ENCODE measurements at places on chromosomes 7 and 10. TPM values are rescaled to one million over a fixed set of nuclear protein-coding genes. Genes with fewer than 3 reads are reported as not detected.

- DNase-seq, result no peak
These were observed 1.0 kb downstream of the EIF3B start for GRCh38 chr7:2355705-2356008.

The BUD23 gene
- 61.2 TPM for total RNA-seq

GRCh38 chr7:76000566-76000965, 6.2 kb upstream of the TMEM120A start:
- no peak for DNase-seq

The SLC16A9 gene
- total RNA-seq, result 34.9 TPM

DNA sequence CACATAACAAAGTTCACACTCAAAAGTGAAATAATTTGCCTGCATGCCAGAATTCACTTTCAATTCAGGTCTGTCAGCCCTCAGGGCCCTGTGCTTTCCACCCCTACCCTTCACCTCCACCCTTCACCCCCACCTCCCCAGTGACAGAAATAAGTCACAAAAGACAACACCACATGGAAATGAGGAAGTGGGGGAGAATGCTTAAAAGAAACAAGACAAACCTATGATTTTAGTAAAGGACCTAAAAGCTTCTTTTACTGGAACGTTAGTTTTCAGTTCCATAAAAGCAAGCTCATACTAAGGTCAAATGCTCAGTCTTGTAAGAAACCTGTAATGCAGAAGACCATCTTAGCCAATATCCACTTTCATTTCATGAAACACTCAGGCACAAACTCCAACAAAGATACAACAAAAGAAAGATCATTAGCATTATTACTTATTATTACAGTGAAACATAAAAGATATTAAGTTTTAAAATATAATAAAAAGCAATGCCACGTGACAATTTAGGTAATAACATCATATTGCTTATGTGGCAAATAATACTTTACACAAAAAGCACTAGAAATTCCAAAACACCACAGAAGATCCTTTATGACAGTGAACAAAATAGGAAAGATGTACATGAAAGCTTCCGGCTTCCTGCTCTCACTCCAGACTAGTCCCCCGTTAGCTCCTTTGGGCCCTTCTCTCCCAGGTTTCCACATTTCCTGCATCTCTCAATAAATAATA, 112.1 kb downstream of the LMBR1 start:
- no peak for DNase-seq

The SCIN gene
- total RNA-seq, result 86.6 TPM

- no peak for DNase-seq
These were observed 397.2 kb upstream of the IGFBP3 start for GRCh38 chr7:46318276-46318675.

DNA sequence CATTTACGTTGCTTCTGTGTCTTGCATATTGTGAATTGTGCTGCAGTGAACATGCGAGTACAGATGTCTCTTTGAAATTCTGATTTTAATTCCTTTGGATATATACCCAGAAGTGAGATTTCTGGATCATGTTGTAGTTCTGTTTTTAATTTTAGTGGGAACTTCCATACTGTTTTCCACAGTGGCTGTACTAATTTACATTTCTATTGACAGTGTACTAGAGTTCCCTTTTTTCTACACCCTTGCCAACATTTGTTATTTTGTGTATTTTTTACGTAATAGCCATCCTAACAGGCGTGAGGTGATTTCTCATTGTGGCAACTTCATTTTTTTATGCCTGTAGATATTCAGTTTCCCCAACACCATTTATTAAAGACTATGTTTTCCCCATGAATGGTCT, 144.7 kb upstream of the INHBA start:
- no peak for DNase-seq

The POLR3A gene
- 14.1 TPM for total RNA-seq

GRCh38 chr7:99002827-99003212, 124.5 kb downstream of the TRRAP start:
- no peak for DNase-seq

The LMBR1 gene
- total RNA-seq, result 40.5 TPM

The CAMK2B gene
- 0.35 TPM for total RNA-seq

GRCh38 chr7:149196705-149197171, 1.4 kb downstream of the ZNF282 start:
- no peak for DNase-seq

GRCh38 chr7:94540428-94540827, 30.8 kb downstream of the CASD1 start:
- DNase-seq, result no peak

The PNLIP gene
- total RNA-seq, result not detected

GRCh38 chr10:63133821-63134557, 861 bp downstream of the NRBF2 start:
- DNase-seq, result no peak

- DNase-seq, result no peak
These were observed 32.4 kb upstream of the SMKR1 start for GRCh38 chr7:129469930-129470329.

The PRF1 gene
- 3.0 TPM for total RNA-seq

The ZNF273 gene
- 7.6 TPM for total RNA-seq

- DNase-seq, result no peak
These were observed 67.6 kb downstream of the DNMBP start for GRCh38 chr10:99941942-99942820.

DNA sequence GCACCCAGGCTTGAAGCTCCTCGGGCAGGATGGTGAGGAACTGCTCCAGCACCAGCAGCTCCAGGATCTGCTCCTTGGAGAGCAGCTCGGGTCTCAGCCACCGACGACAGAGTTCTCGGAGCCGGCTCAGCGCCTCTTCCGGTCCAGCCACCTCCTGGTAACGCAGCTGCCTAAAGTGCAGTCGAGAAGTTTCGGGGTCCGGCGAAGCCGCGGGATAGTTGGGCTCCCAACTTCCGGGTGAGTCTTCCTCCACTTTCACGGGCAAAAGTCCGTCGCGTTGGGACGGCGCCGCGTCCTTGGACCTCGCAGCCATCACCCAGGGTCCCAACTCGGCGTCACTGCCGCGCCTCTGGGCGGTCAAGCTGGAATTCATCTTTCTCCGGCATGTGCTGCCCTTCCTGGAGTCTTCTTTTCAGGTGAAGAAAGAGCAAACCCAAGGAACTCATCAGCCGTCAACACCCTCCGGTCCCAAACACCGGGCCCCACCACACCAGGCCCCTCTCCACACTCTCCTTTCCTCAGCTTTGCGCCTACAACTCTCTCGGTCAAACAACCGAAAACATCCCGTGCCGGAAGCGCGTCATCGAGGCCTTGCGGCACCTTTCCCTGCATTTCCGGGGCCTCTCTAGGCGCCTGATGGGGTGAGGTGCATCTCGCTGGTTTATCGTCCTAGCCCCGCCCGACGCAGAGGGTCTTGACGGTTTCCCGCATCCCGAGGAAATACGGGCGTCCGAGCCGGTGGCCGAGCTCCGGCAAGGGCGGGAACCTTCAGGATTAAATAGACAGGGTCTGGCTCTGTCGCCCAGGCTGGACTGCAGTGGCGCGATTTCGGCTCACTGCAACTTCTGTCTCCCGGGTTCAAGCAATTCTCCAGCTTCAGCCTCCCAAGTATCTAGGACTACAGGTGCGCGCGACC, at the start of gene ZNF394:
ZNF394 (minus strand) TSS at position 561 of the 916 bp plus-strand sequence; CDS start at position 373, 188 bp downstream.
- peak; percentile 92 for DNase-seq

DNA sequence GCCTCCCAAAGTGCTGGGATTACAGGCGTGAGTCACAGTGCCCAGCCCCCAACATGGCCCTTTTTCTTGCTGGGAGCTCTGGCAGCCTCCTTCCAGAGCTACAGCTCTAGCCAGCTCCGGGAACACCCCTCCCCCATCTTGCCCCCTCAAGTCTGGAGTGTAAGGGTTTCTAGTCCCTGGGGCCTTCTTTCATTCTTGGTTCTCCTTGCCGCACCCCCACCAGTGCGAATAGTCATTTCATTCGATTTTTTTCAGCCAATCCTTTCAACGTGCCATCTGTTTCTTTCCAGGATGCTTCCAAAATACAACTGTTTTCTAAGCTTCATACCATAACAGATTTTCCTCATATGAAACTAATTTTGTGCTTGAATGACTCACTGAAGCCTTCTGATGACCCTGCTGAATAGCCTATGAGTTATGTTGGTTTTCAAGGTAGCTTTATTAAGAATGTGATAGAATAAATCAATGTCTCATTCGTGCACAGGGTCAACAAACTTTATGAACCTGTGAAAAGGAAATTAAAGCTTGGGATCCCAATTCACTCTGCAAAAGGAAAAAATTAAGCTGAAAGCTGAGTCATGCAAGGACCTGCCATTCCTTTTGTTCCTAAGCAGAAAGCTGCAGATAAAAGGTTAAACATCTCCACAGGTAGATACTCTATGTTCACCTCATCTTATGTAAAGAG, 38.6 kb downstream of the CDC14C start:
- no peak for DNase-seq

DNA sequence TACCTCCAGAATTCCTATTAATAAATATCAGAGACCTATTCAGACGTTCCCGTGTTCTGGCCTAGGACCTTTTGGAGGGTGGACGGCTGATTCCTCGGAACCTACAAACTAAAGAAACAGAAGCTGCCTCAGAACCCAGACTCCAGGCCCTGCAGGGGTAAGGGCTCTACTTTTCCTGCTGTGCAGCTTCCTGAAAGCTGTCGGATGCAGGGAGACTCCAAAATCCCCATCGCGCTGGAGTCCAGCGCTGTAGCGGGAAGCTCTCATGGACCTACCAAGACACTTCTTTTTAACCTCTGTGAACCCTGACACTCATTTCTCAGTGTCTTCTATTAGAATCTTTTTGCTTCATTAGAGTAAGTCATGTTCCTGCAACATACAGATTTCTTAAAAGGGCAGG, 244.5 kb upstream of the PITRM1 start:
- DNase-seq, result no peak

DNA sequence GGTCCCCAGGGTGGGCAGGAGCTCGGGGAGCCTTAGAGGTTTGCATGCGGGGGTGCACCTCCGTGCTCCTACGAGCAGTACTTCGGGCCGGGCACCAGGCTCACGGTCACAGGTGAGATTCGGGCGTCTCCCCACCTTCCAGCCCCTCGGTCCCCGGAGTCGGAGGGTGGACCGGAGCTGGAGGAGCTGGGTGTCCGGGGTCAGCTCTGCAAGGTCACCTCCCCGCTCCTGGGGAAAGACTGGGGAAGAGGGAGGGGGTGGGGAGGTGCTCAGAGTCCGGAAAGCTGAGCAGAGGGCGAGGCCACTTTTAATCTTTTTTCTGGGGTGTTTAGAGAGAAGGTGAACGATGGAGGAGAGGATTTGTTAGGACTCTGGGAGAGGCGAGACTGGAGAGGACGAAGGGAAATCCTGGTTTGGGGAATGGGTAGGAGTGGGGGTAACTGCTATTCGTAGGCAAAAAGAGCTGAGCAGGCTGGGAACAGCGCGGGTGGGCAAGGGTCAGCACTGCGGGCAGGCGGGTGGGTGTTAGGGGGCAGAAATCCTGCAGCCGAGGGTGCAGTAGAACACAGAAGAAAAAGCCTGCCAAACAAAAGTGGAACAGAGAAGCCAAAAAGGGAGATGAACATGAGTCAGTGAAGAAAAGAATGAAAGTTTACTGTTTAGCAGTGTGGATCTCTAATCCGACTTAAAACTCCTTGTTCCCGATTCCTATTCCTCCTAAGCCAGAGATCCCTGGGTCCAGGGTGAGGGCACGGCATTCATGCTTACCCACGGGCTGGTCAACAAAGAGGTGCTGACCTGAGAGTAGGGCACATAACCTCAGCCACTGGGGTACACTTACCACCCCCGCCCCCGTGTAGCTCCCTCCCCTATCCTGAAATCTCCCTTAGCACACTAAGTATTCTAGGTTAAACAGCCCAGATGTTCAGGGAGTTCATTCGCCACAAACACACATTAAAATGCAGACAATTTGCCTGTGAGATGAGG, 26.9 kb downstream of the PRSS2 start:
- no peak for DNase-seq

GRCh38 chr10:98193037-98193436, 58.6 kb downstream of the R3HCC1L start:
- DNase-seq, result no peak

The GNGT1 gene
- not detected for total RNA-seq

- DNase-seq, result no peak
These were observed 76.7 kb downstream of the CALD1 start for GRCh38 chr7:134856091-134856490.

- DNase-seq, result no peak
These were observed 104.0 kb downstream of the JCAD start for GRCh38 chr10:29955329-29955935.

- no peak for DNase-seq
These were observed 315.5 kb downstream of the MAGI2 start for GRCh38 chr7:79137942-79138341.

The C10orf88 gene
- total RNA-seq, result 7.4 TPM

DNA sequence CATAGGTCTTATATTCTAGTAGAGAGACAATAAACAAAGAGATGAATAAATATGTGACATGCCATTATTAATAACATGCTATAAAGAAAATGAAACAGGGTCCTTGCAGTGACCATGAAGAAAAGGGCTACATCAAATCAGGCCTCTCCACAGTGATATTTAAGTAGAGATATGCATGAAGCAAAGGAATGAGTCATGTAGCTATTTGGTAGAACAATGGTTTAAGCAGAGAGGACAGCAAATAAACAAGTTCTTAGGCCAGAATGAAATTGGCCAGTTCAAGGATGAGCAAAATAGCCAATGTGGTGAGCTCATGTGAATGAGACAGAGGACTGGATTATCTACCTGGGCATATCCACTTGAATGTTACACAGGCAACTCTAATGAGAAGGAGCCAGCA, 172.2 kb upstream of the FERD3L start:
- DNase-seq, result no peak

- no peak for DNase-seq
These were observed 361.1 kb downstream of the HGF start for GRCh38 chr7:81408728-81409127.

DNA sequence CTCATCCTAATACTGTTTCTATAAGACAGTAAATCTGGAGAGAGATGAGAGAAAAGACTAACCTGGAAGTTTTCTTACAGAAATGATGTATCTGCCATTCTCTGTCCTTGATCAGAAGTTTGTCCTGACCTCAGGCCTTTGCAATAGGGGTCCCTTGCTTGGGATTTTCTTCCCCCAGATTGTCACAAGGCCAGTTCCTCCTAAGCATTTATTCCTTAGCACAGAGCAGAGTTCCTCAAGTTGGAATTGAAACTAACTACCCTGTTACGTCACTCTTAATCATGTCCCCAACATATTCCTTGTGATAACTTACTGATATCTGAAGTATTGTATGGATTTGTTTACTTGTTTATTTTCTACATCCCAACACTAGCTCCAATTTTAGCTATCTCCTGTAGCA, 202.1 kb downstream of the COBL start:
- DNase-seq, result no peak

DNA sequence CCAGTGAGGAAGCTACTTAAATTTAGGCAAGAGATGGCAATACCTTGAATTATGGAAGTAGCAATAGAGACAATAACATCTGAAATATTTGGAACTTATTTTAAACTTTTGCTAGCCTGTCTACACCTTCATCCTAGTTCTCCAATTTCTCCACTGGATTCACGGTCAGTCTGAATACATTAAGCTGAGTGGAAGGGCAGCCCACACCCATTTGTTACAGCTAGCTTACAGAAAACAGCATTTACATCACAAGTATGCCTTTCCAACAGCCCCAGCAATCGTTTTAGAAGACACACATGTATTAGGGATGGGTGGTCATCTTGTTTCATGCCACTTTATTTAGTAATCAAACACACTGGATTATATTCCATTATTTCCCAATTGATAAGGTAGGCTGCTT, 16.7 kb downstream of the EPC1 start:
- no peak for DNase-seq
